ENCODE measurements at places on chromosomes 7 and 10.
A peak's percentile ranks its signal among the peaks of the same experiment; 100 is the strongest.

DNA sequence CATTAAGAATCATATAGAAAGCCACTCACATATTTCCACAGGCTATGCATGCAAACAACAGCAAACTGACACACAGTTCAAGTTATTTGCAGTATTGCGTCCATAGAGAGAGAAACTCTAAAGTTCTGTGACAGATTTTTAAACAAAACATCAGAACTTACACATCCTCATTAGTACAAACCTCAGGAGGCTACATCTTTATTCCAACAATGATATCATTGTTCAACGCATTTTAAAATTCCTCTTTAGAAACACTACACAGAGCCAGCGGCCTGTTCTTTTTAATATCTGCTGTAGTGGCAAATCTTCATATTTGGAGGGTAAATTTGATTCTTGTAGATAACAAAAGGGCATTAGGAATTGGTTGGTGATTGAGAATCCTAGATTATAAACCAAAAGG lies 55.9 kb upstream of the NFE2L3 start:
- no peak for DNase-seq

GRCh38 chr10:125423569-125423968 lies 259.4 kb downstream of the TEX36 start:
- DNase-seq, result no peak

DNA sequence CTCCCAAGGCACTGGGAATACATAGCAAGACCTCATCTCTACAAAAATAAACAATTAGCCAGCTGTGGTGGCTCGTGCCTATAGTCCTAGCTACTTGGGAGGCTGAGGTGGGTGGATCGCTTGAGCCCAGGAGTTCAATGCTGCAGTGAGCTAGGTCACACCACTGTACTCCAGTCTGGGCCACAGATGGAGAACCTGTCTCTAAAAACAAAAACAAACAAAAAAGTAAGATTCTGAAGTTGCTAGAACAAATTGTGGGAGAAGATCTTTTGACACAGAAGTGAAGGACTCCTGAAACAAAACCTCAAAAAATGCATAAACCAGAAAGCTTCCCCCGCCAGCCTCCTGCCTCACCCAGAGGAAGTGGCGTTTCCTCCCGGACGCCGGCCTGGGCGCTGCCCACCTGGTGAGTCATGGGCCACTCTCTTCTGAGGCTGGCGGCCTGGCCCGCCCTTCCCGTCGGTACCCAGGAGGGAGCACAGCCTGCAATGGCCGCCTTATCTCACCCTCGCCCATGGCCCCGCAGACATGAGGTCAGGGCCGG lies 25.4 kb upstream of the ELN start:
- DNase-seq, result no peak

- DNase-seq, result no peak
Measured at GRCh38 chr10:86941991-86942421, 15.4 kb downstream of the MMRN2 start.

DNA sequence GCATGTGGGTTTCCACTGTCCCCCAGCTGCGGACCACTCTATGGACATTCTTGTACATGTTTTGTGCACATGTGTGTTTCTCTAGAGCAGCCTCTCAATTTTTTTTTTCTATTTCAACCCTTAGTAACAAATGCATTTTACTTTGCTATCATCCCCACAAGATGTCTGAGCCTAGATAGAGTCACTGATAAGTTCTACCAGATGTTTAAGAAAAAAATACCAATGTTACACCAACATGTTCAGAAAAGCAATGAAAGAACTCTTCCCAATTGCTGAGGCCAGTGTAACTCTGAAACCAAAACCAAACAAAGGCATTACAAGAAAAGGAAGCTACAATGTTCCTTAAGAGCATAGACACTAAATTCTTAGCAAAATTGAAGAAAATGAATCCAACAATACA lies 218.5 kb downstream of the CXCL12 start:
- DNase-seq, result no peak

DNA sequence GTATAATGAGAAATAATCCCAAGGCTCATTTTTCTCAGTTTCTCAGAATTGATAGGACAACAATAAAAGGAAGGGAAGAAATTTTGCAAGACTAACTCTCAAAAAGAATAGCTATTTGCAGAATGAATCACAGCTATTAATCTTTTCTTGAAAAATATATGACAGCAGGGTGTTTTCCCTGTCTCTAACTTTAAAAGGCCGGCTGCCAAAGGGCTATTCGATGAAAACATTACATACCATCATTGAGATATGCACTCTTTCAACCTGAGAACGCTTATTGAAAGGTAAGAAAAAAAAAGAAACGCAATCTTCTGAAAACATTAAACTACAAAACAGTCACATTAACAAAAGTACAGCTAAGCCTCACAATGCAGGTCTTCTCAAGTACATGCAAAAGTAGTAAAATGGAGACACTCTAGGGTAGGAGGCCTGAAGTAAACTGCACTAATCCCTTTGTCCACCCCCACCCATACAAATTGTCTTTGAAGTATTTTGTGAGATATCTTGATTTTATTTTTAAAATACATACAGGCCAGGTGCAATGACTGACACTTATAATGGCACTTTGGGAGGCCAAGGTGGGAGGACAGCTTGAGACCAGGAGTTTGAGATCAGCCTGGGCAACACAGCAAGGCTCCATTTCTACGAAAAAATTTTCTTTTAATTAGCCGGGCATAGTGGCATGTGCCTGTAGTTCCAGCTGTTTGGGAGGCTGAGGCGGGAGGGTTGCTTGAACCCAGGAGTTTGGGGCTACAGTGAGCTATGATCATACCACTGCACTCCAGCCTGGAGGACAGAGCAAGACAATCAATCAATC lies 83.0 kb downstream of the PARD3 start:
- no peak for DNase-seq

- peak; percentile 33 for DNase-seq
Measured at GRCh38 chr7:64946772-64947171, 43.7 kb downstream of the ZNF273 start.

DNA sequence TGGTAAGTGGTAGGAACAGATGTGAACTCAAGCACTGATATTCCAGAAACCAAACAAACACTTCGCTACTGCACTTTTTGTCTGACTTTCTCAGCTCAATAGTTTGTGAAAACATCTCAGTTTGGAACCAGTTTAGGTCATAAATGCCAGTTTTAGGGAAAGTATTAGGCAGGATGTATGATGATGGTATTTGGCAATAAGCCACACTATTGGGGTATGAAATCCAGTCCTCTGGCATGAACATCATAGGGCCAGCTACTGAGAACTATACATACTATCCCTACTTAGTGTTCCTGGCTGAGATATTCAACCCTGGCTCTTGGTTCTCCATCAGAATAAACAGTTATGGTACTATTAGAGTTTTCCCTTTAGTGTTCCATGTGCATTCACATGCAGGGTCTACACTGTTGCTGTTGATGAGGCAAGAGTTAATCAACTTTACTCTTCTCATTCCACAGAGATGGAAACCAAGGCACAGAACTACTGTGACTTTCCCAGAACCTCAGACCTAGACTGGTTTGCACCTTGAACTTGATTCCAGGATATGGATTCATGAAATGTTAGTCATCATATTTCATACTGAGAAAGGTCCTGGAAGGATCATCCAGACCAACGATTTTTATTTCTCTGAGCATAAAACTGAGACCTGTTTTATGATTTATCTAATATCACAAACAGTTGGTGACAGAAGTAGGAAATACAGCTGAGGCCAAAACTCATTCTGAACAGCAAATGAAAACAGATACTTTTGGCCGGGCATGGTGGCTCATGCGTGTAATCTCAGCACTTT lies 20.0 kb upstream of the IFIT2 start:
- DNase-seq, result no peak

- no peak for DNase-seq
Measured at GRCh38 chr10:69068549-69068948, 19.4 kb upstream of the SRGN start.
